ENCODE measurements at places on chromosomes 3 and 15.

DNA sequence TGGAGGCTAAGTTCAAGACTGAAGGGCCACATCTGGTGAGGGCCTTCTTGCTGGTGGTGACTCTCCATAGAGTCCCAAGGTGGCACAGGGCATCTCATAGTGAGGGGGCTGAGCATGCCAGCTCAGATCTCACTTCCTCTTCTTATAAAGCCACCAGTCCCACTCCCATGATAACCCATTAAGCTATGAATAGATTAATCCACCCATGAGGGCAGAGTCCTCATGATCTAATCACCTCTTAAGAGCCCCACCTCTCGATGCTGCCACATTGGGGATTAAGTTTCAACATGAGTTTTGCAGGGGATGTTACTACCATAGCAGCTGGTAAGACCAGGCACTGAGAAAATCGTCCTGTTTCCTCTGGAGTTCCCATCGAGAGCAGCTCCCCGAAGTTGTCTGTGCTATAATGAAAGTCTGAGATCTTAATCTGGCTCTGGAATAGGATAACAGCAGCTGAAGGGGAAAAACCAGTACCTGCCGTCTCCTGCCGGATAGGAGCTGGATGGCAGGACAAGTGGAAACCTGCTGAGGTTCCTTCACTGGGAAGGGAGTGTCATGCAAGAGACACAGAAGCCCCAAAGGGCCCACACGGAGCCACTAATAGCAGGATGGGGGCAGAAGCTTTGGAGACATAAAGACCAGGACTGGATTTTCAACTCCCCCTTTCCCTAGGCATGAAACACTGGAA is 79.5 kb upstream of the EPHB3 start:
- no peak for DNase-seq
- H3K27me3 ChIP-seq, result peaks cover 51% of the 10 kb centered on the region
- H3K4me1 ChIP-seq, result no peaks in the 10 kb centered on the region
- no peak overlapping the region for H3K4me3 ChIP-seq
- H3K36me3 ChIP-seq, result peaks cover 2% of the 10 kb centered on the region

DNA sequence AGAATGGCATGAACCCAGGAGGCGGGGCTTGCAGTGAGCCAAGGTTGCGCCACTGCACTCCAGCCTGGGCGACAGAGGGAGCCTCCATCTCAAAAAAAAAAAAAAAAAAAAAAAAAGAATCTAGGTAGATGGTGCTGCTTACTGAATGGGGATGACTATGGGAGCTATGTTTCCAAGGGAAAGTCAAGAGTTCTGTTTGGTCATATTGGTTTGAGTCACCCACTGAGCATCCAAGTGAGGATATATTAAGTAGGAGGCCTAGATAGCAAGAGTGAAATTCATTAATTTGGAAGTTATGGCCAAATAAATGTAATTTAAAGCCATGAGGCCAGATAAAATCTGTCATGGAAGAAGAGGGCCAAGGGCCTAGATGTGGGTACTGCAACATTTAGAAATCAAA is 9.0 kb upstream of the UACA start:
- no peaks in the 10 kb centered on the region for H3K36me3 ChIP-seq
- H3K4me3 ChIP-seq, result no peak overlapping the region
- DNase-seq, result no peak
- H3K27ac ChIP-seq, result no peak overlapping the region
- peaks cover 50% of the 10 kb centered on the region for H3K4me1 ChIP-seq
- H3K27me3 ChIP-seq, result no peaks in the 10 kb centered on the region

GRCh38 chr3:107579371-107579770 is 56.6 kb downstream of the BBX start:
- H3K27me3 ChIP-seq, result no peaks in the 10 kb centered on the region
- no peak for DNase-seq
- H3K4me3 ChIP-seq, result no peak overlapping the region
- H3K27ac ChIP-seq, result no peak overlapping the region

GRCh38 chr15:48059791-48060190 is 61.0 kb upstream of the SLC24A5 start:
- H3K27me3 ChIP-seq, result peaks cover 5% of the 10 kb centered on the region
- H3K4me1 ChIP-seq, result peaks cover 6% of the 10 kb centered on the region
- DNase-seq, result no peak

- H3K36me3 ChIP-seq, result peaks cover 66% of the 10 kb centered on the region
- H3K27me3 ChIP-seq, result no peaks in the 10 kb centered on the region
- no peak for DNase-seq
- no peaks in the 10 kb centered on the region for H3K4me1 ChIP-seq
- no peak overlapping the region for H3K27ac ChIP-seq
Measured at GRCh38 chr15:90489944-90490343, 39.8 kb upstream of the CRTC3 start.

DNA sequence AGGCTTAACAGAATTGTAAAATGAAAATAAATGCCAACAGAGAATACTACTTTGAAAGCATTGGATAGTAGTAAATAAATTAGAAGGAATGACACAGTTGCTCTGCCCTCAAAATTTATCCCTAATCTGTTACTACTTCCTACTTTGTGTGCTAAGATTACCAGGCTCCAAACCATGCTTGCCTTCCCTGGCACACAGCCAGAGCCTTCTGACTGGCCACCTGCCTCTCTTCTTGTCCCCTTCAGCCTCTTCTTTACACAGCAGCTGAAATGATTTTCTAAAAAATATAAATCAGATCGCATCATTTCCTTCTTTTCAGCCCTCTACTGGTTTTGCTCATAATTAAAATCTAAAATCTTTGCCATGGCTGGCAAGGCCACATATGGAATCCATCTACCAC is 334.1 kb downstream of the FHIT start:
- no peak overlapping the region for H3K4me3 ChIP-seq
- H3K27ac ChIP-seq, result no peak overlapping the region
- no peaks in the 10 kb centered on the region for H3K27me3 ChIP-seq
- H3K36me3 ChIP-seq, result peaks cover 1% of the 10 kb centered on the region
- H3K4me1 ChIP-seq, result peaks cover 11% of the 10 kb centered on the region
- DNase-seq, result no peak

GRCh38 chr15:68373028-68373427 is 58.9 kb downstream of the ITGA11 start:
- DNase-seq, result no peak
- peaks cover 49% of the 10 kb centered on the region for H3K36me3 ChIP-seq
- H3K27me3 ChIP-seq, result no peaks in the 10 kb centered on the region
- H3K4me1 ChIP-seq, result peaks cover 84% of the 10 kb centered on the region
- H3K4me3 ChIP-seq, result no peak overlapping the region
- H3K27ac ChIP-seq, result no peak overlapping the region

DNA sequence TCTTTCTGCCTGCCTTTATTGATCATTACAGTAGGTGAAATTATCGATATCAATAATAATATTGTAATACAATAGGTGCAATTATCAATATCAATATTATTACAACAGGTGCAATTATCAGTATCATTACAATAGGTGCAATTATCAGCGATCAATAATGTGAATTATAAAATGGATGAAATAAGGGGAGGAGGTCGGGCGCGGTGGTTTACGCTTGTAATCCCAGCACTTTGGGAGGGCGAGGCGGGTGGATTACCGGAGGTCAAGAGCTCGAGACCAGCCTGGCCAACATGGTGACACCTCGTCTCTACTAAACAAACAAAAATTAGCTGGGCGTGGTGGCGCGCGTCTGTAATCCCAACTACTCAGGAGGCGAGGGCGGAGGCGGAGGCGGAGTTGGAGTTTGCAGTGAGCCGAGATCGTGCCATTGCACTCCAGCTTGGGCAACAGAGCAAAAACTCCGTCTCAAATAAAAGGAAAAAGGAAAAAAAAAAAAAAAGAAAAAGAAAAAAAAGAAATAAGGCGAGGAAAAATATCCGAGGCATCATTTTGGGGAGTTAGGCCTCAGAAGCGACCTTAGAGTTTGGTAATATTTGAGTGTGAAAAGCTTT is 611 bp upstream of the BNIP2 start:
- H3K4me1 ChIP-seq, result peaks cover 39% of the 10 kb centered on the region
- no peak for DNase-seq
- H3K27ac ChIP-seq, result peak overlapping the region; percentile 99
- no peaks in the 10 kb centered on the region for H3K27me3 ChIP-seq
- no peaks in the 10 kb centered on the region for H3K36me3 ChIP-seq
- peak overlapping the region; percentile 82 for H3K4me3 ChIP-seq

DNA sequence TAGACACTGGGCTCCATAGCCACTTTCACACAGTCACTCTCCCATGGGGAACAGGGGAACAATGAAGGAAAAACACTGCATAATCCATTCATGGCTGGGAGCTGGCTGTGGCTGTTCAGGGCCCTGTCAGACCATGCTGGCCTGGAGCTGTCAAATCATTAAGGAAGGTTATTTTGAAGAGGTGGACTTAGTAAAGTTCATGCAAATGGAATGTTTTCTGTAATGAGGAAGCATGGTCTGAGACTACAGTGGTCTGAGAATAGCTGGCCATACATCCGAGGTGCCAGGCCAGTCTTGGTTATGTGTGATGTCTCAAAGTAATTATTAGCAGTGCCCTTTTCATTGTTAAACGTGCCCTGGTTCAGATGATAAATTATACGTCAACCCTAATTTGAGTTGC is 117.1 kb upstream of the MRPS22 start:
- no peaks in the 10 kb centered on the region for H3K4me1 ChIP-seq
- H3K4me3 ChIP-seq, result no peak overlapping the region
- peaks cover 12% of the 10 kb centered on the region for H3K27me3 ChIP-seq
- no peak for DNase-seq
- no peaks in the 10 kb centered on the region for H3K36me3 ChIP-seq

- no peak overlapping the region for H3K27ac ChIP-seq
- H3K36me3 ChIP-seq, result no peaks in the 10 kb centered on the region
- no peaks in the 10 kb centered on the region for H3K27me3 ChIP-seq
- no peak overlapping the region for H3K4me3 ChIP-seq
- H3K4me1 ChIP-seq, result peaks cover 28% of the 10 kb centered on the region
Measured at GRCh38 chr15:76168237-76168984, 108.6 kb downstream of the TMEM266 start.

GRCh38 chr3:20316238-20316637 is 130.2 kb upstream of the SGO1 start:
- H3K27me3 ChIP-seq, result no peaks in the 10 kb centered on the region
- H3K36me3 ChIP-seq, result no peaks in the 10 kb centered on the region
- H3K4me3 ChIP-seq, result no peak overlapping the region
- no peaks in the 10 kb centered on the region for H3K4me1 ChIP-seq

DNA sequence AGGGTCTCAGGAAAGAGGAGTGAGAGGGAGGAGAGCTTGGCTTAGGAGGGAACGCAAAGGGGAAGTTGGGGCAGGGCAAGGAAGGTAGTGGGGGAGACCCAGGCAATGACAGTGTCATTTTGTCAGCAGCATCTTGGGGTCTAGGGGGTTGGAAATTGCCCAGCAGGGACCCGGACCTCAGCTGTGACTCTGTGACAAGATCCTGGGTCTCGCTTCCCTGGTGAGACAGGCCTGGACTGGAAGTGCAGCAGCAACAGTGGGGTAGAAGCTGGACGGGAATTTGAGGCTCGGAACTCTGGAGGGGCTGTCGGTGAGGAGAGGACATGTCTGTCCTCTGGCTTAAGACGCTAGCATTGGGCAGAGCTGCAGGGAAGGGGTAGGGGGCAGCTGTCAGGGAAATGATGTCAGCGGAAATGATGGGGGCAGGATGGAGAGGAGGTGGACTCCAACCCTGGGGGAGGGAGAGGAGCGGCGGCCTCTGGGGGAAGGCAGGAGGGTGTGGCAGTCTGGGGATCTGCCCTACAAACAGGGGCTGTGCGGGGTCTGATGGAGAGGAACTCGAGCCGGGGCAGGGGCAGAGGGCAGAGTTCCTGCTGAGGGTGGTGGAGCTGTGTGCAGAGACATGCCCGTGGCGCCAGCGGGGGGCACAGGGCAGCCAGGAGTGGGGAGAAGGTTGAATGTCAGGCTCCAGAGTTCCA is 12.3 kb downstream of the ANPEP start:
- H3K36me3 ChIP-seq, result peaks cover 27% of the 10 kb centered on the region
- no peak overlapping the region for H3K4me3 ChIP-seq
- DNase-seq, result no peak
- H3K27ac ChIP-seq, result no peak overlapping the region

DNA sequence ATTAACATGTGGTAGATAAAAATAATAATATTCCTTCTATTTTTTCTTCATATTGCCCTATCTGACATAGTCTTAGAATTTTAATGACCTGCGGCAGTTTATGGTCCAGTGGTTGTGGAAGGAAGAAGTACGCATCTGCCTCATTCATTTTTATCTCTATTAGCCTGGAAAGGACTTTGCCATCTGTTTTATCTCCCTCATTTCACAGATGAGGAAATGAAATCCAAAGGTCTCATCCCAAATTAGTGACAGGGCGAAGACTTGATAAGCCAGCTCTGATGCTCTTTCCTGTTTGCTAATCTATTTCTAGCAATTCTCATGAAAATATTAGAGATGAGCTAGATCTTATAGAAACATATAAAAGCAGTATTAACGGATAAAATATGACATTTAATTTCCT is 113.3 kb downstream of the KLHL25 start:
- H3K27ac ChIP-seq, result peak overlapping the region; percentile 17
- no peaks in the 10 kb centered on the region for H3K4me1 ChIP-seq
- DNase-seq, result no peak

DNA sequence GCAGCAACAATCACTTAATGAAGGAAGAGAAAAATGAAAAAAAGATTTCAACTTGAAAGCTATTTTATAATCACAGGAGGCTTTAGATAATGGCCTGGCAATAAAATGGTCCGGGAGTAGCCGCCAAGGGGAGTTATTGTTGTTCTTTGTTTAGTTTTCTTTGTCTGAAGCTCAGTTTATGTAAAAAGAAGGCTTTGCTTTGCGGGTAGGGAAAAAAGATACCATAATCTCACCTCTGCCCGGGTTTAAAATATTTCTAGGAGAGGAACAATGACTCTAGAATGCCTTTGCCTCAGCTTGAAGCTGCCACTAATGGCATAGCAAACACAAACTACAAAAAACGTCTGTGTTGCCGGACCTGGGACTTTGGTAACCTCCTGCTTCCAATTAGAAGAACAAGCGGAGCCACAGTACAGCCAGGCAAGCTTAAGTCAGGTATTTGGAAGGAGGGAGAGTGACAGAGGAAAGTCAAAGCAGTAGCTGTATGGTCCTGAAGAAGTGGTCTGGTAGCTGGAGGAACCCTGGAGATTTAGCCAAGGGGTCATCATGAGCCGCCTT is 764.5 kb downstream of the TUSC7 start:
- H3K27me3 ChIP-seq, result peaks cover 5% of the 10 kb centered on the region
- no peak overlapping the region for H3K4me3 ChIP-seq
- no peak overlapping the region for H3K27ac ChIP-seq
- no peaks in the 10 kb centered on the region for H3K36me3 ChIP-seq
